ENCODE measurements at places on chromosomes 3 and 15. TPM values are rescaled to one million over a fixed set of nuclear protein-coding genes. Genes with fewer than 3 reads are reported as not detected.

- no peaks in the 10 kb centered on the region for H3K4me1 ChIP-seq
- H3K4me3 ChIP-seq: no peak overlapping the region
- DNase-seq: no peak
- H3K27me3 ChIP-seq: no peaks in the 10 kb centered on the region
- no peak overlapping the region for H3K27ac ChIP-seq
These were observed 1325.8 kb upstream of the ALCAM start for GRCh38 chr3:104040896-104041295.

Gene GPR176
- not detected for total RNA-seq

GRCh38 chr15:48590723-48591122 lies 54.8 kb downstream of the FBN1 start:
- no peak overlapping the region for H3K4me3 ChIP-seq
- H3K36me3 ChIP-seq: no peaks in the 10 kb centered on the region
- H3K27ac ChIP-seq: no peak overlapping the region

DNA sequence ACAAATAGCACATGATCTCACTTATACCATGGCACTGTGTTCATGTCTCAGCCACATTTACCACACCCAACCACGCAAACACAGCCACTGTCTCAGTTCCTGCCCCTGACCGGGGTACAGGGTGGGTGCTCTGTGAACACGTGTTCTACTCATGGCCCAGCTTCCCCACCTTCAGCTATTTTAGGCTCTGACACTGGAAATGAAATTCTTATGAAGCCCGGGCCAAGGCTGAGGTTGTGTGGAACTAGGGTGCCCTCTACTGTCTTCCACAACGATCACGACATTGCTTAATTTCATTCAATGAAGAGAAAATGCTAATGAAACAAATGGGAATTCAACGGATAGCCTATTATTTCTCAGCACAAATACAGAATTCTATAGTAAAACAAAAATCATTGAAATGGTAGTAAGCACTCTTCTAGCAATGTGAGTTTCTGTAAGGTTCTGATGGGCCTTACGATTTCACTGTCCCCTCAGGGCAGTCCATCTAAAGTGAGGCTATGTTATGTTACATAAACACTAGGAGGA lies 2.1 kb upstream of the GABRA5 start:
- H3K36me3 ChIP-seq: no peaks in the 10 kb centered on the region
- no peak overlapping the region for H3K4me3 ChIP-seq
- no peaks in the 10 kb centered on the region for H3K4me1 ChIP-seq
- H3K27ac ChIP-seq: no peak overlapping the region

GRCh38 chr3:29171043-29171990 lies 109.6 kb upstream of the RBMS3 start:
- H3K27me3 ChIP-seq: no peaks in the 10 kb centered on the region
- peak; percentile 22 for DNase-seq
- H3K36me3 ChIP-seq: no peaks in the 10 kb centered on the region
- H3K4me1 ChIP-seq: peaks cover 5% of the 10 kb centered on the region
- H3K27ac ChIP-seq: peak overlapping the region; percentile 10

- H3K27ac ChIP-seq: no peak overlapping the region
- H3K4me3 ChIP-seq: no peak overlapping the region
- H3K4me1 ChIP-seq: no peaks in the 10 kb centered on the region
- DNase-seq: no peak
These were observed 167.8 kb upstream of the KBTBD8 start for GRCh38 chr3:66830301-66830700.

Gene SNX22
- total RNA-seq: 0.20 TPM

DNA sequence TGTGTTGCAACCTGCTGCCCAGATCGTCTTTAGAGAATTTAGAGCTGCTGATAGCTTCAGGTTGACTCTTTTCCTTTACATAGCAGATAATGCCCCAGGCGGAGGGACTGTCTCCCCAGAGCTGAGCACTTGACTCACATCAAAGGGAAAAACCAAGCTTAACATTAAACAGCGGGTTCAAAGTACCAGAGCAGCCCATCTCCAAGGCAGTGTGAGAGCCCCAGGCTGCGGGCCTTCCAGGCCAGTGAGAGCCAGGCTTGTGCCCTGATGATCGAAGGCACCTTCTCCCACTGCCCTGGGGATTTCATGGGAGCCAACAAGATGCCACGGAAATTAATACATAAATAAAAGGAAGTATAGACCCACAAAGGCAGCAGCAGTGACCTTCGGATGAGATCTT lies 275.6 kb downstream of the XXYLT1 start:
- H3K4me1 ChIP-seq: no peaks in the 10 kb centered on the region
- no peak for DNase-seq
- no peaks in the 10 kb centered on the region for H3K27me3 ChIP-seq
- no peak overlapping the region for H3K4me3 ChIP-seq
- no peak overlapping the region for H3K27ac ChIP-seq

DNA sequence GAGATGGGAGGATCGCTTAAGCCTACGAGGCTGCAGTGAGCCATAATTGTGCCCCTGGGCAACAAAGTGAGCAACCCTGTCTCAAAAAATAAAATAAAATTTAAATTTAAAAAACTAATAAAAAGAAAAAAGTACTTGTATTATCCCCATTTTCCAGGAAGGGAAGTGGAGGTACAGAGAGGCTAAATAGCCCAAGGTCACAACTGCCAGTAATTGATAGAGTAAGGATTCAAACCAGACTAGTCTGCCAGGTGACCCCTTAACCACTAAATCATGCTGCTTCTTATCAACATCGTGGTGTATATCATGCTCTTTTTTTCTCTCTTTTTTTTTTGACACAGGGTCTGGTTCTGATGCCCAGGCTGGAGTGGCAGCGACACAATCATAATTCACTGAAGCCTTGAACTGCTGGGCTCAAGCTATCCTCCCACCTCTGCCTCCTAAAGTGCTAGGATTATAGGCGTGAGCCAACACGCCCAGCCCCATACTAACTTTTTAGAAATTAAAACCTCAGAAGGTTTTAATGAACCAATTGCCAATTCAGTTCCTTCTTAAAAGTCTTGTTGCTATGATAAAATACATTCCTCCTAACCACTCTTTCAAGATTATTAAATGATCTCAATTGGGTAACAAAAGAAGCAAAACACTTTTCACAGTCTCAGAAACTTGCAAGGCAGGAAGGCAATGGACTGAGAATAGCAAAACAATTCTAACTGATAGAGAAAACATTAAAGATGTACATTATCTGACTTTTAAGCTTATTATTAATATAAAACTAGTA lies 30.5 kb downstream of the HERC1 start:
- no peak overlapping the region for H3K4me3 ChIP-seq
- H3K36me3 ChIP-seq: no peaks in the 10 kb centered on the region
- DNase-seq: no peak
- H3K4me1 ChIP-seq: peaks cover 49% of the 10 kb centered on the region
- no peak overlapping the region for H3K27ac ChIP-seq

- H3K4me1 ChIP-seq: no peaks in the 10 kb centered on the region
- no peaks in the 10 kb centered on the region for H3K36me3 ChIP-seq
- no peak overlapping the region for H3K27ac ChIP-seq
- no peaks in the 10 kb centered on the region for H3K27me3 ChIP-seq
These were observed 143.8 kb downstream of the GMNC start for GRCh38 chr3:190718671-190719070.

DNA sequence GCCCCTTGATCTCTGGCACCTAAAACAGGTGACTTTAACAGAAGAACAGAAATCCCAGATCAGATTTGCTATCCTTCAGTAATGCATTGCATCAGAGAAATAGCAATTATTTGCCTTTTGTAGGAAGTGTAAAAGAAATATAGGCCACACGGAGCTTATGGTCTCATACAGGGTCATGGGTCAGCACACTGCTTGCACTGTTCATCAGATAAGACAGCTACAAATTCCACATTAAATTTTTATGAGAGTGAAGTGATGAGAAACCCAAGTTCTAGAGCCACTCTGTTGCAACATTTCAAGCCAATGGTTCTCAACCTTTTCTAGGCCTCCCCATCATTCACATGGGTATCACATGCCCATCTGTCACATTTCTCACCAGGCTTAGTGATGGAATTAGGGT lies 33.4 kb upstream of the TMEM87A start:
- no peak overlapping the region for H3K4me3 ChIP-seq
- no peaks in the 10 kb centered on the region for H3K27me3 ChIP-seq
- H3K4me1 ChIP-seq: no peaks in the 10 kb centered on the region
- no peak for DNase-seq
- H3K36me3 ChIP-seq: peaks cover 35% of the 10 kb centered on the region

DNA sequence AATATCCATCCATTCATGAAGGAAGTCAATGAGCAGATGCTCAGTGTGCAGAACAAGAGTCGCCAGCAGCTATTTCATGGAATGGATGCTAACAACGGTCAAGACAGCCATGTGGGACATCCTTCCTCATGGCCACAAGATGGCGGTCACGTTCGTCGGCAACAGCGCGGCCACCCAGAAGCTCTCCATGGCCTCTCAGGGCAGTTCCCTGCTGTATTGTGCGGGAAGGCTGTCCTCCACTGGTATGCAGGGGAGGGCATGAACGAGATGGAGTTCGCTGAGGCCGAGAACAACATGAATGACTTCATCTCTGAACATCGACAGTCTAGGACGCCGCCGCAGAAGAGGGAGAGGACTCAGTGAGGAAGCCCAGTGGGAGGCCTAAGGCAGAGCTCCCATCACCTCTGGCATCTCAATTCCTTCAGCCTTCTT lies 208.3 kb downstream of the TJP1 start:
- H3K4me3 ChIP-seq: no peak overlapping the region
- DNase-seq: no peak
- H3K36me3 ChIP-seq: no peaks in the 10 kb centered on the region
- no peaks in the 10 kb centered on the region for H3K4me1 ChIP-seq
- no peaks in the 10 kb centered on the region for H3K27me3 ChIP-seq
- no peak overlapping the region for H3K27ac ChIP-seq

- no peak overlapping the region for H3K4me3 ChIP-seq
- peaks cover 18% of the 10 kb centered on the region for H3K36me3 ChIP-seq
- H3K27ac ChIP-seq: no peak overlapping the region
- peaks cover 10% of the 10 kb centered on the region for H3K4me1 ChIP-seq
- no peak for DNase-seq
These were observed 339.2 kb downstream of the FOXP1 start for GRCh38 chr3:71244153-71244825.

GRCh38 chr15:69499521-69500211 lies 47.0 kb downstream of the RPLP1 start:
- DNase-seq: no peak
- no peaks in the 10 kb centered on the region for H3K4me1 ChIP-seq
- no peak overlapping the region for H3K27ac ChIP-seq
- H3K4me3 ChIP-seq: no peak overlapping the region

- H3K27ac ChIP-seq: no peak overlapping the region
- no peak for DNase-seq
- no peak overlapping the region for H3K4me3 ChIP-seq
These were observed 140.6 kb downstream of the CACNA2D3 start for GRCh38 chr3:54262946-54263345.

- no peak for DNase-seq
- no peak overlapping the region for H3K27ac ChIP-seq
- no peak overlapping the region for H3K4me3 ChIP-seq
- no peaks in the 10 kb centered on the region for H3K4me1 ChIP-seq
- H3K36me3 ChIP-seq: no peaks in the 10 kb centered on the region
- H3K27me3 ChIP-seq: no peaks in the 10 kb centered on the region
These were observed 340.8 kb upstream of the SUCLG2 start for GRCh38 chr3:67995206-67995605.

GRCh38 chr3:118801899-118802298 lies 232.7 kb downstream of the IGSF11 start:
- no peak for DNase-seq
- no peaks in the 10 kb centered on the region for H3K36me3 ChIP-seq

DNA sequence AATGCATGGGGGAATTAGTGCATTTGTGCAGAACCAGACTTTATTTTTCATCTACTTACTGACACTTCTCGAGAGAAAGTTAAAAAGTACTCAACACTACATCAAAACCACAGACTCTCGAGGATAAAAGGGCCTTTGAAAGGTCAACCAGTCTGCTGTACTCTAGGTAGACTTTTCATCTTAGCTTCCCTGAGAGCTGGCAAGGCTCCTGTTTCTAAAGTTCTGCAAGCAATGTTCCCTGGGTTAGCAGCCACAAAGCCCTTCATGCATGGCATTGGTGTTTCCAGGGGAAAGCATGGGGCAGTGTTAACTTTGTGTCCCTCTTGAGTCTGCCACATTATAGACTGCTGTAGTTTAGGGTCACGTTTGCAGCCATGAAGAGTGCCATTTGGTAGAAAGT lies 106.4 kb upstream of the PFN2 start:
- H3K27ac ChIP-seq: no peak overlapping the region
- no peak overlapping the region for H3K4me3 ChIP-seq
- H3K4me1 ChIP-seq: no peaks in the 10 kb centered on the region
- no peaks in the 10 kb centered on the region for H3K36me3 ChIP-seq

Gene RRP9
- total RNA-seq: 11.2 TPM

DNA sequence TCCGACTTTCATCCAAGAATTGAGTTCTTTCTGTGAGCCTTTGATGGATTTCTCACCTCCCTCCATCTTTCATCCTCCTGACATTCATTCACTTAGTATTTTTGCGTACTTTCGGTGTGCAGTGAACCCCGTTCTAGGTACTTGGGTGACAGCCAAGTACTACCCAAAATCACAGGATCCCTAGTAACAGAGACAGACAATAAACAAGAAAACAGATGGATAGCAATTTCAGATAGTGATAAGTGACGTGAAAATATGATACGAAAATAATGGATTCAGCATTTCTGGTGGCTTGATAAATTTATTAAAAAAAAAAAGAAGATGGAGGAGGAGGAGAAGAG lies 264 bp upstream of the CMTM6 start:
- peak overlapping the region; percentile 97 for H3K27ac ChIP-seq
- DNase-seq: no peak
- peak overlapping the region; percentile 88 for H3K4me3 ChIP-seq

- H3K4me3 ChIP-seq: no peak overlapping the region
- peaks cover 2% of the 10 kb centered on the region for H3K27me3 ChIP-seq
- DNase-seq: no peak
- no peaks in the 10 kb centered on the region for H3K4me1 ChIP-seq
These were observed 254.8 kb upstream of the EOMES start for GRCh38 chr3:27976933-27977332.

Gene EEF1AKMT4
- total RNA-seq: 0.84 TPM

Gene GPR62
- total RNA-seq: not detected

GRCh38 chr3:54965746-54966145 lies 37.9 kb upstream of the LRTM1 start:
- H3K27ac ChIP-seq: no peak overlapping the region
- no peak overlapping the region for H3K4me3 ChIP-seq
- no peaks in the 10 kb centered on the region for H3K27me3 ChIP-seq
- no peaks in the 10 kb centered on the region for H3K36me3 ChIP-seq

- H3K4me1 ChIP-seq: no peaks in the 10 kb centered on the region
- no peak for DNase-seq
- no peak overlapping the region for H3K4me3 ChIP-seq
- no peaks in the 10 kb centered on the region for H3K36me3 ChIP-seq
- H3K27me3 ChIP-seq: no peaks in the 10 kb centered on the region
These were observed 557.7 kb upstream of the SGO1 start for GRCh38 chr3:20743553-20744321.

Data from CD4-positive, CD25-positive, alpha-beta regulatory T cell (primary cell).